ENCODE measurements at places on chromosomes 2 and 18.

GRCh38 chr2:97675430-97676113, 6.1 kb downstream of the C2orf92 start:
- no peak for DNase-seq

- DNase-seq, result no peak
Measured at GRCh38 chr2:136985044-136985443, 219.7 kb downstream of the THSD7B start.

DNA sequence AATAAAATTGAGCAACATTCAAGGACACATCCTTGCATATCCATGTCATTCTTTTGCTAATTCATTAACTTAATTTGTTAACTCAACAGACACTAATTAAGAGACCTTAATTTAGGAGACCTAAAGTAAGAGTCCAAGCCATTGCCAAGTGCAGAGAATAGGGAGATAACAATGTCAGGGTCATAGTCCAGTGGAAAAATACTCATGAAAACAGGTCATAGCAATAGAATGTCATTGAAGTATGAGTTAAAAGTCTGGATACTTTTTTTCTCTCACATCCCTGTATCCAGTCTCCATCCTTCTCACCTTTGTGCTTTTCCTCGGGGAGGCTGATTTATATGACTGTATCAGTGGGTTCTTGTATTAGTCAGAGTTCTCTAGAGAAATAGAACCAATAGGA, 26.6 kb upstream of the DPP4 start:
- DNase-seq, result no peak

DNA sequence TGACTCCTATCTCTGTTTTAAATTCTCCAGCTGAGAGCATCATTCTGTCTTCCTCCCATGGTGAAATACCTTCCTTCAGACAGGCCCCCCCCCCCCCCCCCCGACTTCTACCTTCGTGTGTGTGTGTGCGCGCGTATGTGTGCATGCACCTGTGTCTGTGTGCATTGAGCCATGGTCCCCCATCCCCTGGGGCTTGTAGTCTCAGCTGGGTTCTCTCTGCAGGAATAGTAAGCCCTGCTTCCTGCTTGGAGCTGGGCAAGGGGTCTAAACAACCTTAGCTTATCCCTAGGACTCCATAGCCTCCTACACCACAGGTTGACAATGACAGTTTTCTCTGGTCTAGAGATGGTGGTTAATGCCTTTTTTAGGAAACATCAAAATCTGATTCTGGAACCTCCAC, 427.5 kb upstream of the KLHL29 start:
- no peak for DNase-seq

GRCh38 chr2:159635006-159635789, 18.9 kb upstream of the BAZ2B start:
- no peak for DNase-seq
